Gastrocnemius medialis (tissue), 4 donors: ENCODE measurements at places on chromosomes 6 and 20.

DNA sequence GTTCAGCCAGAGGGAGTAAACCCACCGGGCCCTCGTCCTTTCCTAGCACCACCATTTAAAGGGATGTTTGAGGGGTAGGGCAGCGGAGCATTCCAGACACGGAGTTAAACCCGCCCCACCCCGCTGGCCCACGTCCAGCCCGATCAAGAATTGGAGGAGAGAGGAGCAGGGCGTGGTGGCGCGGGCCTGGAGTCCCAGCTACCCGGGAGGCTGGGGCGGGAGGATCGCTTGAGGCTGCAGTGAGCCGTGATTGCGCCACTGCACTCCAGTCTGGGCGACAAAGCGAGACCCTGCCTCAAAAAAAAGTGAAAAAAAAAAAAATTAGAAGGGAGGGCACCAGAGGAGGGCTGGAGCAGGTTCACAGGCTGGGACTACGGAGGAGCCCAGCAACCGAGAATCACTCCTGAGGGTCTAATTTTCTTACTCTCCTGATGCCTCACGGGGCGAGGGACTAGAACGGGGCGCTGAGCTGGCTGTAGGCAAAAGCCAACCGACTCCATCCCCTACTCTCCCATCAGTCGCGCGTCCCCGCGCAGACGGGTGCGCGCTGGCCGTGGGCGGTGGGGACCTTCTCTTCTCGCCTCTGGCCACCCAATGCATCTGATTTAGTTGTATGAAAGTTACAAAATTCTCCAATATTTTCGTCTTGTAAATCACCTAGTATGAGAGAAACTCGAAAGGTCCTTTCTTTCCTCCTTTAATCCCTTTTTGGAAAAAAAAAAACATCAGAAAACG lies 6.1 kb upstream of the HSPA1B start:
- peak overlapping the region; percentile 97 for H3K27ac ChIP-seq
- H3K27me3 ChIP-seq = no peaks in the 10 kb centered on the region
- DNase-seq = peak; percentile 67
- peak overlapping the region; percentile 64 for H3K4me3 ChIP-seq
- no peaks in the 10 kb centered on the region for H3K36me3 ChIP-seq
- H3K4me1 ChIP-seq = peaks cover 60% of the 10 kb centered on the region

- no peak overlapping the region for H3K4me3 ChIP-seq
- no peaks in the 10 kb centered on the region for H3K4me1 ChIP-seq
- H3K27ac ChIP-seq = no peak overlapping the region
Measured at GRCh38 chr6:94269256-94269655, 849.9 kb upstream of the EPHA7 start.

DNA sequence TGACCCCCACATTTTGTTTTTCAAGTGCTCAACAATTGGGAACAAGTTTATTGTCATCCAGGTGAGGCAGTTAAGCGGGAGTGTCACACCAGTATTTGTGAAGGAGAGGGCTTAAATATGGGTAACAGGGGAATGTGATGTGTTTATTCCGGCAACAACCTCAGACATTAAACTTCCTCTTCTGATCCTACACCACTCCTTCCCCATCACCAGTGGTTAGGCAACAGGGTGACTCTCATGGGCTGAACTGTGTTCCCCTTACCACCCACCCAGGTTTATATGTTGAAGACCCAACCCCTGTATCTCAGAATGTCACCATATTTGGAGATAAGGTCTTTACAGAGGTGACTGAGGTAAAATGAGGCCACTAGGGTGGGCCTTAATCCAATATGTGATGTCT lies 52.1 kb upstream of the RNF182 start:
- H3K27me3 ChIP-seq = no peaks in the 10 kb centered on the region
- H3K36me3 ChIP-seq = no peaks in the 10 kb centered on the region
- no peak overlapping the region for H3K4me3 ChIP-seq
- no peak for DNase-seq
- no peak overlapping the region for H3K27ac ChIP-seq

GRCh38 chr6:74577619-74578018 lies 628.2 kb downstream of the COL12A1 start:
- H3K27me3 ChIP-seq = no peaks in the 10 kb centered on the region
- H3K36me3 ChIP-seq = no peaks in the 10 kb centered on the region
- H3K4me3 ChIP-seq = no peak overlapping the region
- no peak overlapping the region for H3K27ac ChIP-seq
- no peak for DNase-seq

DNA sequence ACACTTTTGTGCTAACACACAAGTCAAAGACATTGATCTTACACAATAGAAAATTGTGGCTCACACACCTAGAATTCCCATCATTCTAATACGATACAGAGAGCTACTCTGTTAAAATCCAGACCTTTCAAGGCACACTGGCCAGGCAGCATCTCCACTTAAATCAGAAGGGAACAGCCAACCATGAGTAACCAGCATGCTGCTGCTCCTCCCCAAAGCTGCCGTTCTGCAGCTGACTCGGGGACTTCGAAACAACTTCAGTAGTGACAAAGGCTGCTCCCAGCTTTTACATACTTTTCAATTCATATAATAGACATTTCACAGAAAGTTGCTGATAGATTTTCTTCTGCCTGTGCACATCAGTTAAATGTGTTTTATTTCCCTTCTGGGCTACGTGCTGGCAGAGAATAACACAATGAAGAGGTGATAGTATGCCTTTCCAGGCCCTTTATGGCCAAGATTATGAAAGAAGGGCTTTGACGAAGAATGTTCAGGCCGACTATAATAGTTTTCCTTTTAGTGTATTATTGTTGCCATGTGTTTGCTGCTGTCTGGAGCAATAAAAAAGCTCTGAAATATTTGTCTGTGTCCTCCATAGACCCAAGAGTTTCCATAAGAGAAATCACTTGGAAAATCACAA lies 159.0 kb downstream of the GMDS start:
- no peak for DNase-seq
- H3K4me1 ChIP-seq = no peaks in the 10 kb centered on the region
- H3K27me3 ChIP-seq = no peaks in the 10 kb centered on the region
- H3K36me3 ChIP-seq = no peaks in the 10 kb centered on the region
- H3K27ac ChIP-seq = no peak overlapping the region

GRCh38 chr6:98384801-98385200 lies 449.6 kb upstream of the POU3F2 start:
- no peak overlapping the region for H3K4me3 ChIP-seq
- no peak overlapping the region for H3K27ac ChIP-seq
- H3K4me1 ChIP-seq = no peaks in the 10 kb centered on the region
- no peak for DNase-seq
- no peaks in the 10 kb centered on the region for H3K36me3 ChIP-seq

DNA sequence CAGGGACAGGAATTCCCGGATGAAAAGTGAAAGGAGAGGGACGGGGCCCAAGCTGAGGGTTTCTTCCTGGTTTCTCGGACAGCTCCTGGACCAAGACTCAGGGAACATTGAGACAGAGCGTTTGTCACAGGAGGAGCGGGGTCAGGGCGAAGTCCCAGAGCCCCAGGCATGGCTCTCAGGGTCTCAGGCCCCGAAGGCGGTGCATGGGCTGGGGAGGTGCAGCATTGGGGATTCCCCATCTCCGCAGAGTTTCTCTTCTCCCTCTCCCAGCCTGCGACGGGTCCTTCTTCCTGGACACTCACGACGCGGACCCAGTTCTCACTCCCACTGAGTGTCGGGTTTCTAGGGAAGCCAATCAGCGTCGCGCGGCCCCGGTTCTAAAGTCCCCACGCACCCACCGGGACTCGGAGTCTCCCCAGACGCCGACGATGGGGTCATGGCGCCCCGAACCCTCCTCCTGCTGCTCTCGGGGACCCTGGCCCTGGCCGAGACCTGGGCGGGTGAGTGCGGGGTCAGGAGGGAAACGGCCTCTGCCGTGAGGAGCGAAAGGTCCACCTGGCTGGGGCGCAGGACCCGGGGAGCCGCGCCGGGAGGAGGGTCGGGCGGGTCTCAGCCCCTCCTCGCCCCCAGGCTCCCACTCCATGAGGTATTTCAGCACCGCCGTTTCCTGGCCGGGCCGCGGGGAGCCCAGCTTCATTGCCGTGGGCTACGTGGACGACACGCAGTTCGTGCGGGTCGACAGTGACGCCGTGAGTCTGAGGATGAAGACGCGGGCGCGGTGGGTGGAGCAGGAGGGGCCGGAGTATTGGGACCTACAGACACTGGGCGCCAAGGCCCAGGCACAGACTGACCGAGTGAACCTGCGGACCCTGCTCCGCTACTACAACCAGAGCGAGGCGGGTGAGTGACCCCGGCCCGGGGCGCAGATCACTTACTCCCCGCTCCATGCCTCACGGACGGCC lies 54.6 kb upstream of the POLR1H start:
- DNase-seq = no peak
- peaks cover 35% of the 10 kb centered on the region for H3K27me3 ChIP-seq
- H3K4me3 ChIP-seq = peak overlapping the region; percentile 88
- no peak overlapping the region for H3K27ac ChIP-seq
- H3K4me1 ChIP-seq = peaks cover 9% of the 10 kb centered on the region

GRCh38 chr6:168152306-168152963 lies 73.4 kb upstream of the FRMD1 start:
- no peaks in the 10 kb centered on the region for H3K36me3 ChIP-seq
- no peak overlapping the region for H3K27ac ChIP-seq
- H3K4me1 ChIP-seq = no peaks in the 10 kb centered on the region
- no peak overlapping the region for H3K4me3 ChIP-seq

DNA sequence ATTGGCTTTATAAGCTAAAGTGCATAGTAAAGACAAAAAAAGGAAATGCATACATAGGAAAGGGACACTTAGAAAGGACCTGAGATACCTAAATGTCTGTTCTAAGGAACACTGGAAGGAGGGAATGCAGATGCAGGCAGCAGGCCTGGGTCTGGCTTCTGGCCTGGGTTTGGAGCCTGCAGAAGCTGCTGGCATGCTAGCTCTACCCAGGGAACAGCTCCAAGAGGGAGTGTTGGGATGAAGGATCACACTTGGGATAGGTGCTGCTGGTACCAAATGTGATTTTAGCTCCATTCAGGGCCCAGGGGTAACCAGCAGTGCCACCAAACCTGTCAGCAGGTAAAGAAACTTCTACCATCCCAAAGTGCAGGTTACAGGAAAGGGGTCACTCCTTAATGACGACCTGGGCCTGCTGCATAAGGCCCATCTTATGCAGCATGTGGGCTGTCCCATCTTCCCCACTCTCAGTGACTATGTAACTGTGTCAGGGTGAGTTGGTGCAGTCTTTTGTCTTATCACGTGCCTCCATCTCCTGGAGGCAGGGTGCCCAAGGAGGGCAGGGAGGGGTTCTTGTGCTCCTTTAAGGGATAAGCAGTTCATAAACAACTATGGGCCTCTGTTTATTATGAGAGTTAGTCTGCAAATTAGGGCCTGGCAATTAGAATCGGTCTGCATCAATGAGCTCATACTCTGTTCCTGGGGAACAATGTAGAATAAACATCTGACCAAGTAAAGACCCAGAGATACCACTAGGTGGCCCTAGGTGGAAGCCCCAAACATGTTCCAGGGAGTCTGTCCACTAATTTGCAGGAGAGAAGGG lies 26.9 kb downstream of the DDX27 start:
- DNase-seq = no peak
- peaks cover 4% of the 10 kb centered on the region for H3K36me3 ChIP-seq
- no peak overlapping the region for H3K27ac ChIP-seq
- H3K27me3 ChIP-seq = no peaks in the 10 kb centered on the region
